Naive thymus-derived CD4-positive, alpha-beta T cell (primary cell): ENCODE measurements at places on chromosomes 13 and 19.

GRCh38 chr19:50392759-50393158, 8.6 kb downstream of the POLD1 start:
- no peak for DNase-seq
- no peak overlapping the region for H3K4me3 ChIP-seq
- H3K27ac ChIP-seq: no peak overlapping the region
- no peaks in the 10 kb centered on the region for H3K4me1 ChIP-seq
- no peaks in the 10 kb centered on the region for H3K27me3 ChIP-seq

- H3K36me3 ChIP-seq: no peaks in the 10 kb centered on the region
- no peak overlapping the region for H3K27ac ChIP-seq
- DNase-seq: no peak
- H3K4me3 ChIP-seq: no peak overlapping the region
- H3K27me3 ChIP-seq: no peaks in the 10 kb centered on the region
Measured at GRCh38 chr13:59303433-59303832, 860.3 kb downstream of the DIAPH3 start.

DNA sequence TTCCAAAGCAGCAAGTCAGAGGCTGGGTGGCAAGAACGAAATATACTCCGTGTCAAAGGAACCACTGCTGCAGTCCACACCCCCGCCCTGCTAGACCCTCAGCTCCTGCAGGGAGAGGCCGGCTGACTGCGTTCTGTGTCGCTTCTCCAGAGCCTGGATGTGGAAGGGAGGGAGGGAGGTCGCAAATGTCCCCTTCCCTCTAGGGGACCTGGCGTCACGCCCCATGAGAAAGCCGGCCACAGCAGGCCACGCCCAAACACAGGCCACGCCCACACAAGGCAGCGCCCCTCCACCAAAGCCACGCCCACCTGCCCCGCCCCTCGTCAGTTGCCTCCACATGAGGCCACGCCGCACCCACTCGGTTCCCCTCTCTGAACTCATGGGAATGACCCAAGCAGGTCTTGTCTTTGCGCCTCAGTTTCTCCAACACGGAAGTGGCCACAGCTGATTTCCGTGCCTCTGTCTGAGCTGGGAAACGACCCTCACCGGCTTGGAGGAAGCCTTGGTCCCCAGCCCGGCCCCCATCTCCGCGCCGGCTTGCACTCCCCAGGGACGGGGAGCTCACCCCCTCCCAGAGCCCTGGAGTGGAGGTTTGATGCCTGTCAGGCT, 38.4 kb upstream of the TCF3 start:
- DNase-seq: peak; percentile 42
- H3K36me3 ChIP-seq: no peaks in the 10 kb centered on the region
- no peak overlapping the region for H3K4me3 ChIP-seq
- H3K27ac ChIP-seq: no peak overlapping the region
- no peaks in the 10 kb centered on the region for H3K4me1 ChIP-seq

GRCh38 chr19:58473775-58474174, 2.4 kb upstream of the ZNF446 start:
- H3K36me3 ChIP-seq: no peaks in the 10 kb centered on the region
- no peak for DNase-seq
- no peak overlapping the region for H3K27ac ChIP-seq
- no peaks in the 10 kb centered on the region for H3K27me3 ChIP-seq

GRCh38 chr19:40689339-40690049, 957 bp downstream of the NUMBL start:
- no peaks in the 10 kb centered on the region for H3K27me3 ChIP-seq
- H3K4me1 ChIP-seq: no peaks in the 10 kb centered on the region
- no peak overlapping the region for H3K4me3 ChIP-seq
- peaks cover 11% of the 10 kb centered on the region for H3K36me3 ChIP-seq

- H3K27me3 ChIP-seq: peaks cover 2% of the 10 kb centered on the region
Measured at GRCh38 chr19:7869453-7869909, 4.7 kb downstream of the PRR36 start.

- no peaks in the 10 kb centered on the region for H3K4me1 ChIP-seq
- no peak overlapping the region for H3K4me3 ChIP-seq
- no peaks in the 10 kb centered on the region for H3K27me3 ChIP-seq
- no peak overlapping the region for H3K27ac ChIP-seq
- no peak for DNase-seq
- H3K36me3 ChIP-seq: no peaks in the 10 kb centered on the region
Measured at GRCh38 chr13:76503766-76504165, 382.4 kb downstream of the KCTD12 start.

GRCh38 chr13:44117351-44117750, 237.6 kb downstream of the LACC1 start:
- no peaks in the 10 kb centered on the region for H3K27me3 ChIP-seq
- H3K36me3 ChIP-seq: no peaks in the 10 kb centered on the region
- H3K4me1 ChIP-seq: peaks cover 11% of the 10 kb centered on the region
- DNase-seq: no peak

GRCh38 chr19:20276011-20276731, 109.2 kb downstream of the ZNF486 start:
- no peaks in the 10 kb centered on the region for H3K4me1 ChIP-seq
- no peak overlapping the region for H3K4me3 ChIP-seq
- H3K36me3 ChIP-seq: no peaks in the 10 kb centered on the region
- DNase-seq: no peak
- no peaks in the 10 kb centered on the region for H3K27me3 ChIP-seq

DNA sequence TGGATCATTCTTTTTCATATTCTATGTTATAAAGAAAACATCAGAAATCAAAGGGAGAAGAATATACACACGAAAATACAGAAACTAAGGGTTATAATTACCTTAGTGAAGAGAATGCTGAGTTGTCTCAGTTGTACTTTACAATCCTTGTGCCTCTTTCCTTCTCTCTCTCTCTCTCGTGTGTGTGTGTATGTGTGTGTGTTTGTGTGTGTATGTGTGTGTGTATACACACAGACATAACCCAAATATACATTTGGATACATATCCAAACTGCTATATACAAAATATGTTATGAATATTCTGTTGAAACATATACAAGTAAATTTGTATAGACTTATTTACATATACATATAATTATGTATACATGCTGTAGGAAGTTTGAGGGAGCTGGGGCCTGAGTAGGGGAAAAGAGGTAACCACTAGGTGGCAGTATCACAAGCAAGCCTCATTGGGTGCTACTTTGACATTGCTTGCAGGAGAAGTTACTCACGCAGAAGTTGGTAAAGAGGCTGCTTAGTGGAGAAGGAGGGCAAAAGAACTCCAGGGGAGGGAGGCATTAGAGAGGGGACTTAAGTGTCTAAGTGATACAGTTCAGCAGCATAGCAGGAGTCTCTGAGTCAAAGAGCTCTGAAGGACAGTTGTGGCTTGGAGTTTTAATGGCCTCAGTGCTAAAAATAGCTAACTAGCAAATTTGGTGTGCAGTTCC, 465.1 kb upstream of the PCDH20 start:
- H3K27me3 ChIP-seq: no peaks in the 10 kb centered on the region
- H3K36me3 ChIP-seq: no peaks in the 10 kb centered on the region
- no peak for DNase-seq
- H3K27ac ChIP-seq: no peak overlapping the region
- no peaks in the 10 kb centered on the region for H3K4me1 ChIP-seq

GRCh38 chr19:30371161-30371836, 885 bp upstream of the ZNF536 start:
- no peak overlapping the region for H3K27ac ChIP-seq
- H3K4me1 ChIP-seq: no peaks in the 10 kb centered on the region
- no peaks in the 10 kb centered on the region for H3K27me3 ChIP-seq
- no peak overlapping the region for H3K4me3 ChIP-seq

DNA sequence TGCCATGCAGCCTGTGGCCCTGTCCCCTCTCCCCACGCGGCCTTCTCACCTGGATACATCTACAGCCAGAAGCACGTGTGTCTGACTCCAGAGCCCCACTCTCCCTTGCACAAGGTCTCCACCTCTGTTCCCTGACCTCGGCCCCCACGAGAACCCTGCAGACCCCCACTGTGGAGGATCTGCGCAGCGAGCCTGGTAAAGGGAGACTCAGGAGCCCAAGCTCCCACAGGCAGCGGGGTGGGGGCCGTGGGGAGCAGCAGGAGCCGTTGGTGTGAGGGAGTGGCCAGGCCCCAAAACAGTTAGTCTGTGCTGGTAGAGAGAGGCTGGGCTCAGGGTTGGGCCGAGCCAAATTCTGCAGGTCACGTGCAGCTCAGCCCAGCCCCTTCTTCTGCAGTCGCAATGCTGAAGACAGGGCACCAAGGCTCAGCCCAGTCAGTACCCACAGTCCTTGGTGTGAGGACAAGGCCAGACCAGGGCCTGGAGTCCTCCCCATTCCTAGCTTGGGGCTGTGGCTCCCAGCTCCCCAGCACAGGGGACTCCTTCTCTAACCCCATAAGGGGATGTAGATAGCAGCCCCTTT, 28.7 kb upstream of the SLC7A10 start:
- H3K4me1 ChIP-seq: no peaks in the 10 kb centered on the region
- H3K27me3 ChIP-seq: no peaks in the 10 kb centered on the region
- no peak overlapping the region for H3K4me3 ChIP-seq
- H3K36me3 ChIP-seq: no peaks in the 10 kb centered on the region
- no peak for DNase-seq

DNA sequence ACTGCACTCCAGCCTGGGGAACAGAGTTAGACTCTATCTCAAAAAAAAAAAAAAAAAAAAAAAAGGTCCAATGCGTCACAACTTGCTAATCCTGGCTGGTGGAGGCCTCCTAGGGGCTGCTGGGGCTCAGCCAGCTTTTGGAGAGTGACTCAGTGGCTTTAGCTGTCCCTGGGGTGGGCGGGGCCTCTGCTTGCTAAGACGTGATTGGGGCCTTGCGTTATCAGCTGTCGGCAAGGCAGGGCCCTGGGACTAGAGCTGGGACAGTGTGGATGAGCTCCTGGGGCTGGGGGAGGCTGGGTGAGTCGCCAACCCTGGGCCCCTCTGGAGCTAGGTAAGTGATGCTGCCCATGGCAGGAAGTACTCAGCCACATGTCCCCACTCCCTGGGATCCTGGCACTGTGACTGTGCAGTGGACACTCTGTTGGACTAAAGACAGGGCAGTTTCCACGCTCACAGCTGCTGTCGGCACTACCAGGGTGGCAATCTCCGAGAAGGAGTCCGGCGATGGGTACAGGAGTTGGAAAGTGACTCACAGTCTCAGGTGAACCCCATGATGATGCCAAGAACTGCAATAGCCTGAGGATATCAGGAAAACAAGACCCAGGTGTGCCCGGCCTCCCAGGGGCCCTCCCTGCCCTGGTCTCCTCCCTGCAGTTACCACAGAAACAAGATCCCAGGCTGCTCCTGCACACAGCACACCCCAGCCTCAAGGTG, 32.2 kb downstream of the F2RL3 start:
- no peaks in the 10 kb centered on the region for H3K27me3 ChIP-seq
- H3K4me1 ChIP-seq: no peaks in the 10 kb centered on the region
- no peak overlapping the region for H3K4me3 ChIP-seq
- DNase-seq: no peak
- no peaks in the 10 kb centered on the region for H3K36me3 ChIP-seq

- no peak overlapping the region for H3K27ac ChIP-seq
- H3K36me3 ChIP-seq: no peaks in the 10 kb centered on the region
- no peak for DNase-seq
- no peaks in the 10 kb centered on the region for H3K27me3 ChIP-seq
Measured at GRCh38 chr13:113630296-113630695, 27.7 kb downstream of the ATP4B start.

- H3K27me3 ChIP-seq: no peaks in the 10 kb centered on the region
- H3K4me3 ChIP-seq: no peak overlapping the region
- H3K36me3 ChIP-seq: no peaks in the 10 kb centered on the region
- H3K4me1 ChIP-seq: peaks cover 38% of the 10 kb centered on the region
Measured at GRCh38 chr13:31042481-31043165, 110.2 kb downstream of the TEX26 start.

GRCh38 chr19:45496349-45496953, 396 bp downstream of the RTN2 start:
- H3K4me1 ChIP-seq: peaks cover 38% of the 10 kb centered on the region
- H3K4me3 ChIP-seq: peak overlapping the region; percentile 65
- H3K36me3 ChIP-seq: no peaks in the 10 kb centered on the region
- no peaks in the 10 kb centered on the region for H3K27me3 ChIP-seq

GRCh38 chr19:55305491-55305890, 19.6 kb downstream of the TMEM150B start:
- H3K4me1 ChIP-seq: peaks cover 5% of the 10 kb centered on the region
- H3K36me3 ChIP-seq: no peaks in the 10 kb centered on the region
- H3K27me3 ChIP-seq: no peaks in the 10 kb centered on the region
- no peak overlapping the region for H3K4me3 ChIP-seq
- no peak overlapping the region for H3K27ac ChIP-seq
- peak; percentile 55 for DNase-seq

- H3K27me3 ChIP-seq: no peaks in the 10 kb centered on the region
- DNase-seq: no peak
- peaks cover 33% of the 10 kb centered on the region for H3K4me1 ChIP-seq
- H3K27ac ChIP-seq: no peak overlapping the region
- H3K36me3 ChIP-seq: no peaks in the 10 kb centered on the region
Measured at GRCh38 chr19:35216833-35217648, 11.5 kb downstream of the FAM187B start.

DNA sequence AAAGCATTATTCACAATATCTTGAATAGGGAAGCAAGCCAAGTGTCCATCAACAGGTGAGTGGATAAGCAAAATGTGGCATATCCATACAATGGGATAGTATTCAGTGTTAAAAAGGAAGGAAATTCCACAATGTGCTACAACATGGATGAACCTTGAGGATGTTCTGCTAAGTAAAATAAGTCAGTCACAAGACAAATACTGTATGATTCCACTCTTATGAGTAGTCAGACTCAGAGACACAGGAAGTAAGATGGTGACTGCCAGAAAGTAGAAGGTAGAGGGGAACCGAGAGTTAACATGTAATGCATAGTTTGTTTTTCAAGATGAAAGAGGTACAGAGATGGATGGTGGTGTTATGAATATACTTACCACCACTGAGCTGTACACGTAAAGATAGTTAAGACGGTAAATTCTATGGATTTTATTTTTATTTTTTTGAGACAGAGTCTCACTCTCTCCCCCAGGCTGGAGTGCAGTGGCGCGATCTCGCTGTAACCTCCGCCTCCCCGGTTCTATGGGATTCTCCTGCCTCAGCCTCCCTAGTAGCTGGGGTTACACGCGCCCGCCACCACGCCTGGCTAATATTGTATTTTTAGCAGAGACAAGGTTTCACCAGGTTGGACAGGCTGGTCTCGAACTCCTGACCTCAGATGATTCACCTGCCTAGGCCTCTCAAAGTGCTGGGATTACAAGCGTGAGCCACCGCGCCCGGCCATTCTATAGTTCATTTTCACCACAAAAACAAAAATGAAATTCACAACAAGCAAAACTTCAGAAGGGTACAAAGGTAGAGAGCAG, 1.0 kb upstream of the CHAMP1 start:
- H3K4me3 ChIP-seq: peak overlapping the region; percentile 42
- no peak for DNase-seq
- no peaks in the 10 kb centered on the region for H3K27me3 ChIP-seq

- H3K4me3 ChIP-seq: no peak overlapping the region
- H3K27ac ChIP-seq: no peak overlapping the region
- H3K36me3 ChIP-seq: no peaks in the 10 kb centered on the region
- H3K27me3 ChIP-seq: no peaks in the 10 kb centered on the region
- H3K4me1 ChIP-seq: no peaks in the 10 kb centered on the region
Measured at GRCh38 chr13:48853728-48854102, 122.0 kb upstream of the FNDC3A start.

DNA sequence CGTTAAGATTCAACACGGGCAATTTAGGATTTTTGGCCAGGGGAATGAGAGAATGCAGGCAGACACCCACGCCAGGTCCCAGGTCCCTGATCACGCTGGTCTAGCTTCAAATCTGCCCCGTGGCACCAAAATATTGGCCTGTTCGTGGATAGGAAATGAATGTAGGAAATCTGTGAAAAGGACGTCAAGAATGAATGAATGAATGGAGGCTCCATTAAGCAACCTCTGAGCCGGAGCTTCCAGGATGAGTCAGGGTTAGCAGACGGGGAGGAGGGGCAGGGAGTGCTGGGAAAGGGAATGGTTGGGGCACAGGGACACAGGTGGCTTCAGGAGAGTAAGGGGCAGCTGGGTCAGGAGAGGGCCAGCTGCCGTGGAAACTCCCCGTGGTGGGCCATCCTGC, 4.2 kb downstream of the SULT2B1 start:
- no peaks in the 10 kb centered on the region for H3K27me3 ChIP-seq
- H3K4me3 ChIP-seq: no peak overlapping the region
- H3K4me1 ChIP-seq: no peaks in the 10 kb centered on the region
- no peak for DNase-seq
